Putamen (tissue), 1 donor: ENCODE measurements at places on chromosomes 4 and X.
A peak's percentile ranks its signal among the peaks of the same experiment; 100 is the strongest.

- peak; percentile 78 for DNase-seq
Observed at GRCh38 chr4:40672528-40673522, 43.2 kb upstream of the RBM47 start.

DNA sequence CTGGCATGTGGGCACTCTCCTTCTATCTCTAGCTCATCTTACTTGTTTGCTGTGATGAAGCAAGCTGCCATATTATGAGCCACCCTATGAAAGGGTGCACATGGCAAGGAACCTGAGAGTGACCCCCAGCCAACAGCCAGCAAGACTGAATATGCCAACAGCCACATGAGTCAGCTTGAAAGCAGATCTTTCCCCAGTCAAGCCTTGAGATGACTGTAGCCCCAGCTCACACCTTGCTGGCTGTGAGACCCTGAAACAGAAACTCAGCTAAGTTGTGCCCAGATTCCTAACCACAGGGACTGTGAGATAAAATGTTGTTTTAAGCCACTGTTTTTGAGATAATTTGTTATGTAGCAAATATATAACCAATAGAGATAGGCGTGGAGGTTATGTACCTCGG lies 36.2 kb downstream of the KDM5C start:
- no peak for DNase-seq

GRCh38 chrX:6968231-6968630 lies 179.3 kb upstream of the STS start:
- no peak for DNase-seq

DNA sequence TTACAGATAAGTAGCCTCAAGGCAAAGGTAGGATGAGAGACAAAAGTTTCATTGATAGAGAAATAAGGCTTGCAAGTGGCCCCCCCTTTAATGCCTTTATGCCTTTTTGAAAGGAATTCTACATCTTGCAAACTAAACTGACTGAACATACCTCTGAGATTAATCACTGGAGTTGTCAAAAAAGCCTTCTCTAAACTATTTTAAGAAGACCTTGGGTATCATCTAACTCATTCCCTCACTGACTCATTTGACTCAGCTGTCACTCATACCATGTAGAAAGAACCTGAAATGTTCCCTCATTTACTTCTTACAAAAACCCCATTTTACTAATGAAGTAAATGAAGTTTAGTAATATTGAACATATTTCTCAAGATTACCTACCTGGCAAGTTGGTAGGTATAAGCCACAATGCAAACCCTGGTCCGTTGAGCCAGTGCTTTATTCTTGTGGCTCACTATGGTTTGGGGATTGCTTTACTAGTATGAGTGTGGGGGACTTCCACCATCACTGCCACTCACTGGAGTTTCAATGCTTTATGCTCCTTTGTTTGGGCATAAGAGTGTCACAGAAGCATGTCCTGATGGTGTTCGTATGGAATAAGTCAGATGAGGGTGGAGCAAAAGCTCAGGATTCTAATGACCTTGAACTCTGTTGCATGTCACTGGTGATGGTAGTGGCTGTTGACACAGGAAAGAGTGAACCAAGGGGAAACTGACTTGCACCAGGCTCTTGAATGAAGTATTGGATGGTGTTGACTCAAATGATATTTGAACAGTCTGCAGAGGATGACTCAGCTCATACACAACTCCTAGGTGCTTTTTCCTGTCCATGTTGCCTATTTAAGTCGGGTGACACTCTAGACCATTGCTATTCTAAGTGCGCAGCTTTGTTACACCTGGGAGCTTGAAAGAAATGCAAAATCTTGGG lies 305.5 kb upstream of the EMCN start:
- peak; percentile 57 for DNase-seq

DNA sequence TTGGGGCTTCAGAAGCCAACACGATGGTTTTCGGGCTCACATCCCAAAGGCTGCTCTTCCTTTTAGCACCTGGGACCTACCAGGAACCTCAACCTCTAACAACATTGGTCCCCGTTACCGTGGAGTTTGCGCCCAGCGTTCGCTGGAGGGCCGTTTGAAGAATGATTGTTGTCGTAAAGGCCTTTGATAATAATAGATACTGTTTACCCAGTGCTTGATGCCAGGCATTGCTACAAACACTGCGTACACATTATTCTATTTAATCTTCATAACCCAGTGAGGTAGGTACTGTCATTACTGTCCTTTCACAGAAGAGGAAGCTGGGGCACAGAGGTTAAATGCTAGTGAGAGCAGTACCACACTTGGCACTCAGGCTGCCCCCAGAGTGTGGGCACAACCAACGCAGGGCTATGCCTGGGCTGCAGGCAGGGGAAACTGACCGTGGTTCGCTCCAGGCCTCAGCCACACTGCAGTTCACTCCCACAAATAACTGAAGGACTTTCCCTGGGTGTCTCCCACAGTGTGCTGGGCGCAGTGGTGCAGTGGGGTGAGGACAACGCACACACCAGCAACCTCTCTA lies 1.0 kb upstream of the ACSL1 start:
- DNase-seq: no peak

- no peak for DNase-seq
Observed at GRCh38 chrX:132071254-132071653, 48.2 kb downstream of the STK26 start.

- no peak for DNase-seq
Observed at GRCh38 chrX:47572773-47573340, 9.4 kb upstream of the TIMP1 start.

DNA sequence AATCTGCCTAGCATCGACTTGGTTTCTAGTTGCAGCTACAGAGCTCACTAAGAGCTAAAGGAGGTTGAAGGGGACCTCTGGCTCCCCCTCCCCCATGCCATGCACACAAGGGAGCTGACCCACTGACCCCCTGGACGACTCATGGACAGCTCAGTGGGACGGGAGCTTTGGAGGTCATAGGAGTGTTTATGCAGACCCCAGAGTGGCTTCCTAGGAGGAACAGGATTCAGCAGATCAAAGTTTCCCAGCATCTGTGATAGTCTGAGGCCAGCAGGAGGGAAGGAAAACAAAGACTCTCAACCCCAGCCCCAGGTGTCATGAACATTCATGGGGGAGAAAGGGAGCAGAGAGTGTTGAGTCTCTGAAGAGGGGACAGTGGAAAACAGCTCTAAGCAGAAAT lies 104.4 kb downstream of the ARSF start:
- DNase-seq: no peak
